T-helper 17 cell (primary cell): ENCODE measurements at places on chromosomes 5 and 9. TPM values are rescaled to one million over a fixed set of nuclear protein-coding genes. Genes with fewer than 3 reads are reported as not detected.

Gene PKN3
- 2.0 TPM for total RNA-seq

Gene HRH2
- total RNA-seq, result 2.8 TPM

Gene TMEM8B
- 4.5 TPM for total RNA-seq

Gene TXNDC8
- not detected for total RNA-seq

Gene INSL6
- total RNA-seq, result not detected

Gene PCDHGB7
- total RNA-seq, result not detected

Gene MOB3B
- 0.42 TPM for total RNA-seq

Gene RAB14
- 49.8 TPM for total RNA-seq

Gene DEPDC1B
- total RNA-seq, result 1.4 TPM

Gene RFESD
- total RNA-seq, result 2.9 TPM

Gene LCN15
- not detected for total RNA-seq
